Dermis blood vessel endothelial cell (primary cell): ENCODE measurements at places on chromosomes 3 and 15. TPM values are rescaled to one million over a fixed set of nuclear protein-coding genes. Genes with fewer than 3 reads are reported as not detected.

SLC22A14 gene
- total RNA-seq = 0.17 TPM in 1 of 2 replicates, not detected in the other

C3orf85 gene
- total RNA-seq = not detected in 2 replicates

RHOV gene
- 0.17 TPM in 1 of 2 replicates, not detected in the other for total RNA-seq

C2CD4A gene
- total RNA-seq = 1.5 and 2.7 TPM in 2 replicates

HRG gene
- total RNA-seq = not detected in 2 replicates

SLC12A1 gene
- total RNA-seq = under 0.01 TPM in 2 replicates

TIPARP gene
- total RNA-seq = 23.1 and 31.7 TPM in 2 replicates

PLSCR5 gene
- total RNA-seq = not detected in 2 replicates

LSG1 gene
- 58.5 and 72.8 TPM in 2 replicates for total RNA-seq

TMCO5A gene
- total RNA-seq = not detected in 2 replicates

CASR gene
- not detected in 2 replicates for total RNA-seq

ARMC8 gene
- 54.5 and 59.6 TPM in 2 replicates for total RNA-seq

C3orf33 gene
- total RNA-seq = 0.98 and 2.0 TPM in 2 replicates

AGBL1 gene
- total RNA-seq = not detected in 2 replicates

ADAMTS9 gene
- total RNA-seq = 80.3 and 86.0 TPM in 2 replicates

MINAR1 gene
- 0.47 and 0.51 TPM in 2 replicates for total RNA-seq

INAFM2 gene
- 14.9 and 20.3 TPM in 2 replicates for total RNA-seq

SPTBN5 gene
- 3.2 and 11.1 TPM in 2 replicates for total RNA-seq

PCOLCE2 gene
- 0.23 and 0.68 TPM in 2 replicates for total RNA-seq

STRIT1 gene
- not detected in 2 replicates for total RNA-seq

GNAT1 gene
- total RNA-seq = not detected in 2 replicates

PAK6 gene
- total RNA-seq = not detected in 2 replicates

XIRP1 gene
- not detected in 2 replicates for total RNA-seq

GOLGA6D gene
- not detected in 2 replicates for total RNA-seq

SOX14 gene
- total RNA-seq = not detected in 2 replicates

TMEM158 gene
- 0.85 and 2.7 TPM in 2 replicates for total RNA-seq

FBXW12 gene
- not detected in 2 replicates for total RNA-seq

GRK7 gene
- not detected in 2 replicates for total RNA-seq

GOLGB1 gene
- 48.3 and 60.1 TPM in 2 replicates for total RNA-seq

DUOX1 gene
- not detected in 2 replicates for total RNA-seq

CFAP91 gene
- 0.14 and 0.34 TPM in 2 replicates for total RNA-seq

DGKG gene
- total RNA-seq = under 0.01 and 0.42 TPM in 2 replicates

SI gene
- not detected in 2 replicates for total RNA-seq

CYP8B1 gene
- not detected in 2 replicates for total RNA-seq

SAXO2 gene
- 0.05 and 0.17 TPM in 2 replicates for total RNA-seq

ROPN1 gene
- not detected in 2 replicates for total RNA-seq

HACD3 gene
- total RNA-seq = 93.1 and 105 TPM in 2 replicates

GOLGA8R gene
- total RNA-seq = 0.37 and 1.0 TPM in 2 replicates

SPTSSB gene
- not detected in 2 replicates for total RNA-seq

BUB1B gene
- total RNA-seq = 12.8 and 39.7 TPM in 2 replicates

CADM2 gene
- total RNA-seq = not detected in 2 replicates

NRROS gene
- 13.4 and 16.8 TPM in 2 replicates for total RNA-seq

LEKR1 gene
- total RNA-seq = 0.14 and 0.17 TPM in 2 replicates

LSAMP gene
- total RNA-seq = not detected in 2 replicates

BFSP2 gene
- total RNA-seq = not detected in 2 replicates

TMEM207 gene
- total RNA-seq = not detected in 2 replicates

SYNPR gene
- not detected in 2 replicates for total RNA-seq

RAMAC gene
- 19.4 and 26.2 TPM in 2 replicates for total RNA-seq

COPS2 gene
- total RNA-seq = 58.0 and 102 TPM in 2 replicates
